Immature natural killer cell (primary cell): ENCODE measurements at places on chromosomes 16 and 17. TPM values are rescaled to one million over a fixed set of nuclear protein-coding genes. Genes with fewer than 3 reads are reported as not detected.

- DNase-seq, result peak; percentile 13
- no peak overlapping the region for H3K27ac ChIP-seq
- H3K4me1 ChIP-seq, result peaks cover 12% of the 10 kb centered on the region
- H3K4me3 ChIP-seq, result peak overlapping the region; percentile 82
- peaks cover 3% of the 10 kb centered on the region for H3K27me3 ChIP-seq
Measured at GRCh38 chr16:50841081-50841886, 99.4 kb downstream of the CYLD start.

GRCh38 chr17:82443465-82444283, 6.9 kb downstream of the CYBC1 start:
- no peak overlapping the region for H3K4me3 ChIP-seq
- peaks cover 10% of the 10 kb centered on the region for H3K4me1 ChIP-seq
- no peak for DNase-seq
- H3K27me3 ChIP-seq, result peaks cover 1% of the 10 kb centered on the region
- no peaks in the 10 kb centered on the region for H3K36me3 ChIP-seq
- H3K27ac ChIP-seq, result no peak overlapping the region

DNA sequence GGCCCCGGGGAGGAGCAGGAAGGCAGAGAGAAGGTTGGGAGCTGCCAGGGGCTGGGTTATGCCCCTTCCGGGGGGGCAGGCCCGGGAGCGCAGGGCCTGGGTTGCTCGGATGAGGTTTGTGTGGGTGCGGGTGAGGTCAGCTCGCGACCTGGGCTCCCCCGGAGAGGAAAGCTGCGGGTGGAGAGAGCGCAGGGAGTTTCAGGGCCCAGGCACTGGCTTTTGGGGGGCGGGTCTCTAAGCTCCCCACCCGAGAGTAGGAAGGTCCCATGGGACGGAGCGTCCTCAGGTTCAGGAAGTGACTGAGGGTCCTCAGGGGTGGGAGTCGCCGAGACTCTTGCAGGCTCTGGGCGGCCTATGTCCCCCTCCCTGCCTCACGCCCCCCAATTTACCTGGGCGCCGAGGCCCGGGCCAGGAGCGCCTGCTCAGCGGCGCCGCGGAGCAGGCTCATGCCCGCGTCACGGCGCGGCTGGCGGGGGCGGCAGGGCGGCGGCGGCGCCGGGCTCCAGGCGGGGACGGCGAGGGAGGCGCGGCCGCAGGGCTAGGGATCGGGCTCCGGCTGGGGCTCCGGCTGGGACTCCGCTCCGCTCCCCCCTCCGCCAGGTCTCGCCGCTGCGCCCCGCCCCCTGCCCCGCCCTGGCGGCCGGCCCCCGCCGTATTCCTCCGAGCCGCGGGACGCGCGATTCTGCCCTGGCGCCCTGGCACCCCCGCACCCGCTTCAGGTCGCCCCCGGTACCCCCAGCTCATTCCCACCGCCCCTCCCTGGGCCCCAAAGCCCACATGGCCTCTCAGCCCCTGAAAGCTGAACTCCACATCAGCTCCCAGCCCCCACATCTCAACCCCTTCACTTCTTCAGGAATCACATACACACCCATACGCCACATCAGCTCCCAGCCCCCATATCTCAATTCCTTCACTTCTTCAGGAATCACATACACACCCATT, at the start of gene DOK4:
Gene DOK4, minus strand, starts transcription at position 578 of the 942 bp plus-strand sequence. CDS start 6,986 bp downstream, outside the sequence.
- peaks cover 18% of the 10 kb centered on the region for H3K4me1 ChIP-seq
- H3K27ac ChIP-seq, result no peak within 1 kb of the TSS
- H3K36me3 ChIP-seq, result no peaks in the 10 kb centered on the region
- H3K4me3 ChIP-seq, result peak within 1 kb of the TSS; percentile 85

Gene C1QBP
- polyA plus RNA-seq, result 187 TPM

- H3K4me3 ChIP-seq, result no peak overlapping the region
- no peaks in the 10 kb centered on the region for H3K36me3 ChIP-seq
- H3K27ac ChIP-seq, result no peak overlapping the region
- DNase-seq, result no peak
Measured at GRCh38 chr16:9964426-9964825, 217.8 kb downstream of the GRIN2A start.

DNA sequence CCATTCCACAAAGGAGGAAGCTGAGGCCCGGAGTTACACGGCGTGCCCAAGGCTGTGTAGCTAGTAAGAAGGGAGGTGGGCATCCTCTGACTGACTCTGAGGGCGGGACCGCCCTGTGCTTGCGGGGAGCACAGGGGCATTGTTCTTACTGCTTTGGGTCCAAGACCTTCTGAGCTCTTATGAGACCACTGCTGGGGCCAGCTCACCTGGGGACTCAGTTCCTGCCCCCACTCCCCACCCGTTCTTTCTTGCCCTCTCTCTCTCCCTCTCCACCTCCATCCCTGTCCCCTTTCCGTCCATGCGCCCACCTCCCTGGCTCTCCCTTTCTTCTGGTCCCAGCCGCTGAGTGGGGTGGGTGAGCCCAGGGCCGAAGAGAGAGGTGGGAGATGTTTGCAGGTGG, 19.6 kb downstream of the CCR7 start:
- H3K4me1 ChIP-seq, result peaks cover 43% of the 10 kb centered on the region
- H3K36me3 ChIP-seq, result no peaks in the 10 kb centered on the region
- DNase-seq, result no peak
- no peak overlapping the region for H3K4me3 ChIP-seq
- H3K27ac ChIP-seq, result no peak overlapping the region
- peaks cover 29% of the 10 kb centered on the region for H3K27me3 ChIP-seq

DNA sequence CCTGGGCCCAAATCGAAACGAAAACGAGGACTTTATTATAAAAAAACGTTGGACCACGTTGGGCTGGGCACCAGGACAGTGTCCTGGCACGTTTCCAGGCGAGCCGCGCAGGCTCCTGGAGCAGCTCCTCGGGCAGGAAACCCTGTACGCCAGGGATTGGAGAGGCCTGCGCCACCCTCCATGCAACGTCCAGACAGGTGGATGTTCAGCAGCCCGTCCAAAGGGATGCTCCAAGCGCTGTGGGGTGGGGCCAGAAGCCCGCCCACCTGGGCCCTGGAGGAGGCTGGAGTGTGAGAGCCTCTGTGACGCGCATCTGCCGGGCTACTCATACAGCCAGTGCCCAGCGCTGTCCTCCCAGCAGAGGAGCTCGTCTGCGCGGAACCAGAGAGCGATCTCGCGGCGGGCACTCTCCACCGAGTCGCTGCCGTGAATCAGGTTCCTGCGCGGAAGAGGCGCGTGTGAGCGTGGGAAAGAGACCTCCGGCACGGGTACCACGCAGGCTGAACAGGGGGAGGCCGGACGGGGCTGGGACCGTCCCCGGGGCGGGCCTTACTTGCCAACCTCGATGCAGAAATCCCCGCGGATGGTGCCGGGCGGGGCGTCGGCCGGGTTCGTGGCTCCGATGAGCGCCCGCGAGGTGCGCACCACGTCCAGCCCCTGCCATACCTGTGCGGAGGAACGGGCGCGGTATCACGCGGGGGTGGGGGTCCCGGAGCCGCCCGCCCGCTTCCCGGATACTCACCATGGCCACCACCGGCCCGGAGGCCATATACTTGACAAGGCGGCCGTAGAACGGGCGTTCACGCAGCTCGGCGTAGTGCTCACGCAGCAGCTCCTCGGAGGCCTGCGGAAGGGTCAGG, 785 bp downstream of the NME3 start:
- DNase-seq, result peak; percentile 44
- H3K36me3 ChIP-seq, result no peaks in the 10 kb centered on the region
- H3K27me3 ChIP-seq, result peaks cover 4% of the 10 kb centered on the region

DNA sequence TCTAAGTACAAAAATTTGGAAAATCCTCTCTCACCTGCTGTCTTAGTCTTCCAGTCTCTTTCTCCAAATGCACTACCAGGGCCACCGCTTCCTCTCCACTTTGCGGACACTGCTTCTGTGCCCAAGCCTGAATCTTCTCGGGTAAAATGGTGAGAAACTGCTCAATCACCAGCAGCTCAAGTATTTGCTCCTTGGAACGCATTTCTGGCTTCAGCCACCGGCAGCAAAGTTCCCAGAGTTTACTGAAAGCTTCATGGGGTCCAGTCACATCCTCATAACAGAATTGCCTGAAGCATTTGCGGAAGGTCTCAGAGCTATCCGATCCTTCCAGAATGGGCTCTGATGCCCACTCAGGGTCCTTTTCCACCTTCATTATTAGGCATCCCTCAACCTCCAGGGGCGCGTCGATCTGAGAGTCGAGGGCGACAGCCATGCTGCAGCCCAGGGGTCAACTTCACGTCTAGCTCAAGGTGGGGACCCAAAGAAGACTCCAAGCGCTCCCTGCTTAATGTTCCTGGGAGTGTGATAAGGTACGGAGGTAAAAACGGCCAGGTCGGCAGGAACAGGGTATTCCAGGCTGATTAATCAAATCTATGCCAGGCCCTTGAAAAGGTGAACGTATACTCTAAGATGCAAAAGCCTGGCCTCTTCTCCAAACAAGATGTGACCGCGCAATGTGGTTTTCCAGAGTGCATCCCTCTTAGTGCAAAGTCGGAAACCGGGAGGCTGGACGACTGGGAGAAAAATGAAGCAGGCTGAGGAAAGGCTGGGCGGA, 763 bp downstream of the ZKSCAN2 start:
- H3K4me3 ChIP-seq, result peak overlapping the region; percentile 96
- H3K36me3 ChIP-seq, result peaks cover 2% of the 10 kb centered on the region
- no peak for DNase-seq
- peak overlapping the region; percentile 96 for H3K27ac ChIP-seq
- H3K4me1 ChIP-seq, result peaks cover 45% of the 10 kb centered on the region
- H3K27me3 ChIP-seq, result peaks cover 17% of the 10 kb centered on the region

DNA sequence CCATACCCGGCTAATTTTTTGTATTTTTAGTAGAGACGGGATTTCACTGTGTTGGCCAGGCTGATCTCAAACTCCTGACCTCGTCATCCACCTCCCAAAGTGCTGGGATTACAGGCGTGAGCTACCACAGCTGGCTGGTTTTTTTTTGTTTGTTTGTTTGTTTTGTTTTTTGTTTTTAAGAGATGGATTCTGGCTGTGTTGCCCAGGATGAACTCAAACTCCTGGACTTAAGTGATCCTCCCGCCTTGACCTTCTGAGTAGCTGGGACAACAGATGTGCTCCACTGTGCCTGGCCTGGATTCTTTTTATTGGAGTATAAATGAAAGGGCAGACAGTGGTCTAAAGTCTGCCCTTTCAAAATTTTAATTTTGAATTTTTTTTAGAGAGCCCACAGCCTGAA, 44.7 kb downstream of the FOXK2 start:
- H3K27ac ChIP-seq, result no peak overlapping the region
- no peaks in the 10 kb centered on the region for H3K27me3 ChIP-seq
- no peak for DNase-seq
- no peak overlapping the region for H3K4me3 ChIP-seq

GRCh38 chr16:11036868-11037410, 92.6 kb downstream of the CLEC16A start:
- H3K36me3 ChIP-seq, result peaks cover 31% of the 10 kb centered on the region
- no peak for DNase-seq
- H3K4me1 ChIP-seq, result peaks cover 12% of the 10 kb centered on the region
- no peak overlapping the region for H3K4me3 ChIP-seq
- no peaks in the 10 kb centered on the region for H3K27me3 ChIP-seq
- H3K27ac ChIP-seq, result no peak overlapping the region

Gene ATP2A3
- 116 TPM for polyA plus RNA-seq

- H3K27ac ChIP-seq, result no peak overlapping the region
- H3K27me3 ChIP-seq, result peaks cover 2% of the 10 kb centered on the region
- no peak for DNase-seq
- H3K4me3 ChIP-seq, result no peak overlapping the region
Measured at GRCh38 chr17:34667656-34668055, 88.3 kb downstream of the TMEM132E start.

GRCh38 chr17:77454242-77455095, 313.7 kb downstream of the SEC14L1 start:
- peak overlapping the region; percentile 98 for H3K27ac ChIP-seq
- peaks cover 87% of the 10 kb centered on the region for H3K4me1 ChIP-seq
- peaks cover 5% of the 10 kb centered on the region for H3K27me3 ChIP-seq
- peaks cover 7% of the 10 kb centered on the region for H3K36me3 ChIP-seq

Gene C1QL1
- not detected for polyA plus RNA-seq

GRCh38 chr16:1145383-1146100, 7.4 kb upstream of the CACNA1H start:
- no peak overlapping the region for H3K27ac ChIP-seq
- H3K27me3 ChIP-seq, result no peaks in the 10 kb centered on the region
- DNase-seq, result no peak
- H3K36me3 ChIP-seq, result no peaks in the 10 kb centered on the region
- H3K4me1 ChIP-seq, result no peaks in the 10 kb centered on the region
- H3K4me3 ChIP-seq, result no peak overlapping the region

Gene FAM171A2
- 0.07 TPM for polyA plus RNA-seq

Gene MYH8
- not detected for polyA plus RNA-seq

- peaks cover 3% of the 10 kb centered on the region for H3K36me3 ChIP-seq
- DNase-seq, result no peak
- no peak overlapping the region for H3K27ac ChIP-seq
- peaks cover 32% of the 10 kb centered on the region for H3K4me1 ChIP-seq
- no peak overlapping the region for H3K4me3 ChIP-seq
Measured at GRCh38 chr17:2125013-2125535, 70.2 kb downstream of the HIC1 start.

Gene MARCHF10
- polyA plus RNA-seq, result 2.0 TPM

DNA sequence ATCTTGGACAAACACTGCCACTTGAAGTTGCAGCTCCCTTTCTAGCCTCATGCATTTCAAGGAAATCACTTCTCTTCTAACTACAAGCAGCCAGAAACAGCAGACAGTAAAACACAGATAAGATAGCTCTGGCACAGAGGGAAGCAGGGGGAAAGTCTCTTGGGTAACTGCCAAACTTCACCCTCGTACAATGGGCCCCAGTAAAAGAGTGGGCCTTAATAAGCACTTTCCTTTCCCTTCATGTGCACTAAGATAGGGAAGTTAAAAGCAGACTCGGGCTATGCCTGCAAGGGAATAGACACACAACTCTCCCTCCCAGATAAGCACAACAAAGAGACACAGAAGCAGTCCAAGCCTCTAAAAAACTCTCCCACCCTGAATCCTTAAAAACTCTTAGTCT, 4.2 kb upstream of the KRTAP4-5 start:
- no peaks in the 10 kb centered on the region for H3K4me1 ChIP-seq
- no peak overlapping the region for H3K4me3 ChIP-seq
- DNase-seq, result no peak
- H3K27me3 ChIP-seq, result peaks cover 4% of the 10 kb centered on the region
- no peaks in the 10 kb centered on the region for H3K36me3 ChIP-seq
- no peak overlapping the region for H3K27ac ChIP-seq

Gene SULT1A4
- polyA plus RNA-seq, result not detected

DNA sequence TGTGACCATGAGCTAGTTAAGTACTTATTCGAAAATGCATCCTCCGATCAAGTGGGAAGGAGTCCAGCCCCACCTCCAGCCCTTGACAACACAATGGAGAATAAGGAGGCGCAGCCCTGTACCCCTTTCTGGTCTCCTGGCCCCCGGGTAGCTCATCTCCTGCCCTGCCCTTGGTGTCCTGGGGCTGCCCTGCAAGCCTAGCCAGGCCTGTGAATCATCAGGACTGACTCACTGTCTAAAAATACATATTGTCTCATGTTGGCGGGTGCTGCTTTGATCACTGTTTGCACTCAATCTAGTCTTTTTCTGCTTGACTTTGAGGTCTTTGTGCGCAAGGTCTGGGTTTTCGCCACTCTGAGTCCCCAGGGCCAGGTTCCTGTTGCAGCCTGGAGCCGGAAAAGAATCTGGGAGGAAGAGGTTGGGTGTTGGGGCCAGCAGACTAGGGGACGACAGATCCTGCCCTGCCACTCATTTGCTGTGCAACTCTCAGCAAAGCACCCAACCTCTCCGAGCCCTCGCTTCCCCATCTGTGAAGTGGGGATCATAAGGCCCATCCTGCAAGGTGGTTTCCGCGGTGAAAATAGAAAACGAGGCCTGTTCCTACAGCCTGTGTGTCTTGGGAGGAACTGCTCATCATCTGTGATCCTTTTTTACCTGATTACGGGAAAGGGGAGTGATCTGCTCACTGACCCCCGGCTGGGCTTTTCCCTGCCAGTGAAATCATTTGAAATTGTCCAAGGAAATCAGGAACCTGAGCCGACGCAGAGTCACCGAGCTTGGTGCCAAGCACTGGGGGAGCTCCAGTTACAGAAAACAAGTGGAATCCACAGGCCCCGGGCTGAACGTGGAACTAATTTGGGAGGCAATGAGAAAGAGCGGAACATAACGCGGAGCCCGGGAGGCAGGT, 230.4 kb downstream of the PARN start:
- DNase-seq, result no peak
- no peak overlapping the region for H3K4me3 ChIP-seq
- H3K36me3 ChIP-seq, result no peaks in the 10 kb centered on the region
- no peak overlapping the region for H3K27ac ChIP-seq
